ENCODE measurements at places on chromosomes 11 and 22.

DNA sequence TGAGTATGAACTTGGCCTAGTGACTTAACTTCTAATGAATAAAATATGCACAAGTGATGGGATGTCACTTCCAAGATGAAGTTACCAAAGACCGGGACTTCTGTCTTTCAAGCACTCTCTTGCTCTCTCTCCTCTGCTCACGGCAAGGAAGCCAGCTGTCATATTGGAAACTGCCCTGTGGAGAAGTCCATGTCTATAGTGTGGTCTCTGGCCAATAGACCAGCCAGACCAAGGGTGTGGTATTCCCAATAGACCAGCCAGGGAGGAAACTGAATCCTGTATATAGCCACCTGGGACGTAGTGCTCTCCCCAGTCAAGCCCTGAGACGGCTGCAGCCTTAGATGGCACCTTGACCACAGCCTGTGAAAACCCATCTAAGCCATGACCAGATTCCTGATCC, 93.2 kb upstream of the ALX4 start:
- DNase-seq: no peak

DNA sequence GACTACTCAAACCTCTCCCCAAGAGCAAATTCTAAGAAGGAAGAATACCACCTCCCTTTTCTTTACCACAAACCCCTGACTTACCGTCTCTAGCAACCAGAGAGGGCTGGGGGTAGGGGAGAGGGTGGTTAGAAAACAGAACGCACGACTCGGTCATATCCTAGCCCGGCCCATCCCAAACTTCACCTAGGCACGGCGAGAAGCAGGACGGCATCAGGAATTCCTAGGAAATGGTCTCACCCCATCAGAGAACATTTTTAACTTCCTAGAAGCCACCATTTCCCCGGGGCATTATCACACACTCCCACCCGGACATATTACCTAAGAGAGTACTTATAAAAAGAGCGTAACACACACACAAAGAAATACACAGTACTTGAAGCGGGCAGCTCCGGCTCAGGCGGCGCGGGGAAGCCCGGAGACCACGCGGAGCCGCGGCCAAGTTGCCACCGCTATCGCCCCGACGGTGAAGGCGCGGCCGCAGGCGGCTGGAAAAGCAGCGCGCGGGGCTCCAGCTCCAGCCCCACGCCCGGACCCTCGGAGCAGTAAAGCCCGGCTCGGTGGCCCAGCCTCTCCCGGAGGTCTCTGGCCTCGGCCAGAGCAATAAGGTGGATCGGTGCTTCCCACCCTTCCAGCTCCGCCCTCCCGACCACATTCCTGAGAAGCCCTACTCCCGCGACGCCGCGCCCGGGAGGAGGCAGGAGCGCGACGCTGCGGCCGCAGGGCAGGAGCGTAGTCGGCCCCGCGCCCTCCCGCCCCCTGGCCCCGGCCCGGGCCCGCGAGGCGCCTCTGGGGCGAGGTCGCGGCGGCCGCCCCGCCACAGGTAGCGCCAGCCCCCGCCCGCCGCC, 878 bp downstream of the RRAS2 start:
- DNase-seq: no peak

- DNase-seq: no peak
Measured at GRCh38 chr11:45806072-45806933, 1.4 kb downstream of the SLC35C1 start.

DNA sequence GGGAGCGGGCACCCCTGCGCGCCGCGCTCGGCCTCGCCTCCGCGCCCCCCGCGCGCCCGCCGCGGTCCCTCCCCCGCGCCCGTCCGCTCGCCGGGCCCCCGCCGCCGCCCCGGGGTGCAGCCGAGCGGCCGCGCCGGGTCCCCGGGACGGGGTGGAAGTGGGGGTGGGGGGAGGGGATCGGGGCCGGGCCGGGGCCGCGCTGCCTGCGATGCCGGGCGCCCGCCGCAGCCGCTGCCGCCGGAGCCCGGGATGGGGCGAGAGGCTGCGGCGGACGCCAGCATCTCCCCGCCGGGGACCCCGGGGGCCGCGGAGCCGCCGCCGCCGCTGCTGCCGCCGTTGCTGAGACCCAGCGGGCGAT, 365 bp downstream of the MGAT3 start:
- no peak for DNase-seq

GRCh38 chr11:102268985-102269470, 48.3 kb upstream of the BIRC3 start:
- no peak for DNase-seq

GRCh38 chr11:62127941-62128770, 4.3 kb downstream of the INCENP start:
- DNase-seq: no peak

DNA sequence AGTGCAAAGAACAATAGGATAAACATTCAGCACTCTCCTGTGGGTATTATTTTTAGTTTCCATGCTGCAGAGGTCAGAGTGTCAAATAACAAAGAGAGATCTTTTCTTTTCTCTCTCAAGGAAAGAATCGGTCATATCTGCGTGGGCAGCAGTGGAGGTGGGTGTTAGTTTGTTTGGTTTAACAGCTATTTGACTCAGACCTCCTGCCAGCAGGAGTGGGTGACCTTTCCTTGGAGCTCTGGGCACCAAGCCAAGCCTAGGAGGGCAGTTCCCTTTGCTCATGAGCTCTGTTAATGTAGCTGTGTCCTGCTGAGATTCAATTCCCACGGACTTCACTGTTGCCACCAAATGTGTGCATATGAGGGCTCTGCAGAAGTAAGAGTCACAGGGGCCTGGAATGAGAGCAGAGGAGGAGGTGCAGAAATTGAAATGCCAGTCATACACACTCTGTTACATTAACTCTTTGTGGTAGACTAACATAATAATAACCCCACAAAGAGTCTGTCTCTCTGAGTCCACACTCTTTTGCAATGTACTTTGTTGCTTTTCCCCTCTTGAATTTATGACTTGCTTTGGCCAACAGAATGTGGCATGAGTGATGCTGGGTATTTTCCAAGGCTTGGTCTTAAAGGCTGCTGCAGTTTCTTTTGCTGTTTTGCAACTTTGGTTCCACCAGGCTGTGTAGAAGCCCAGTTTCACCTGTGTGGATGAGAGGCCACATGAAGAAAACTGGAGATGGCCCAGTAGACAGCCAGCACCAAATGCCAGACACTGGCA, 76.0 kb upstream of the GRK3 start:
- no peak for DNase-seq

GRCh38 chr11:17439316-17439782, 37.3 kb downstream of the ABCC8 start:
- DNase-seq: no peak

DNA sequence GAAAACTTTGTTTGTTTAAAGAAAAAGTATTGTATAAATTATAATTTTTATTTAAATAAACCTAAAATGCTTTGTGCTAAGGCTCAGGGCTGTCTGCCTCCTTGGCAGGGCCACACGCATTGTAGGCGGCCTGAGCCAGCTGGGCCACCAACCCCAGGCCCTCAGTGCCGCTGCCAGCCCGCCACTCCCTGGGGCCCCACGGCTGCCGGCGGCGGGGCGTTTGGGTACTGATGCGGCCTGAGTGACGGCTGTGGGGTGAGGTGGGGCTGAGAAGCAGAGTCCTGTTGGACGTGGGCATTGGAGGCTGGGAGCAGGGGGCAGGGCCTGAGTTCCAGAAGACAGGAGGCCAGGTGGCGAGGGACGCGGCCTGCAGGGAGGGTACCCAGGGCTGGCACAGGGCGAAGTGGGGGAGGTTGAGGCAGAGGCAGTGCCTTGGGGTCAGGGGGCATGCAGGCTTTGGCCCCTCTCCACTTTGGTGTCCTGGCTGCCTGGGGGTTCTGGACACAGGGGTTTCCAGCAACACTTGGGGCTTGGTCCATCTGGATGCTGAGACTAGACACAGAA, 58.3 kb downstream of the CERK start:
- no peak for DNase-seq

DNA sequence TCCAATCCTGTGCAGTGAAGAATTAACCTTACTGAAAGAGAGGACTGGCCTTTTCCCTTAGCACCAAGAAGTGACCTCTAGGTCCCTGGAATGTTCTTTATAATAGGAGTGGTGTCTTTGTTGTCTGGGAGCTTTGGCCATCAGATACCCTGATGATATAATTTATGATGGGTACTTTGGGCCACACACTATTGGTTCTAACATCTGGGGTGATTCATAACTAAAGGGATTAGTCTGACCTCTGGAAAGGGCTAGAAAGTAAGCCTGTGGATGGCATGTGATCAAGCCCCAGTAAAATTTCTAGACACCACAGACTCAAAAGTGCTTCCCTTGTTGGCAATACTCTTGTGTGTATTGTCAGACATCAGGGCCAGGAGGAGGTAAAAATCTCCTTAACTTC, 891.2 kb downstream of the KCNA4 start:
- no peak for DNase-seq

DNA sequence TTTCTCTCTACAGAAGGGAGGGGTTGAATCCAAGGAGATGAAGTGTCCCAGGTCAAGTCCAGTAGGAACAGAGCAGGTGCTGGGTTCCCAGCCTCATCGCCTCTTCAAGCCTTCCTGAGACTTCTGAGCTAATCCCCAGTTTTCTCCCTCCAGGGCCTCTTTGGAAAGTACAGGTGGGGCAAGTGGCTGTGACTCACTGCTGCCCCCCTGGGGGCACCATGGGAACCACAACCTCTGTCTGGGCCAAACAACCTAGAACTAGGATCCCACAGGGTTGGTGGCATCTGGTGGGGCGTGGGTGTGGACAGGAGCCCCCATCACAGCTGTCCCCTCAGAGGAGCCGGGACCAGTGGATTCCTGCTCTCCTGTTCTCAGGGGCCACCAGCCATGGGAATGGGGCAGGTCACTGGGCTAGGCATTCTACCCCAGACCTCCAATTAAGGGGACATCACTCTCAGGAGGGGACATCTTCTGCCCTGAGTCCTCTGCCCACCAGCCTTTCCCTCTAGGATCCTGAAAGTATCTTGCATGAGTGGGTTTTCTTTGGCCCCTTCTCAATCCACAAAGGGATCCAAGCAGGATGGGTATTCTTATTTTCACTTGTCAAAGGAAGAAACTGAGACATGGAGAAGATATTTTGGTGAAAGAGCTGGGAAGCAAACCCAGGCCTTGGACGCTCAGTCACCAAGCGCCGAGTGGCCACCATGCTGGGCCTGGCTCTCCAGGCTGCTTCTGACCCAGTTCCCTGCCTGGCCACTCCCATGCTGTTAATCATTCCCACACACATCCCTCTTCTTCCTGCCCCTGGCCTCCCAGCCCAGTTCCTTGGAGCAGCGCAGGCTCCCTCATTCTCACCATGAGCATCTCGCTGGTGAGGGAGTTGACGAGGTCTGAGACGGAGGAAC, 23.8 kb downstream of the LRRC10B start:
- no peak for DNase-seq

Data from iPS DF 19.7 (cell line).